Stimulated activated CD8-positive, alpha-beta memory T cell treated with anti-CD3 and anti-CD28 coated beads, Interleukin-7, amount 100 ng/mL, for 1 hour (primary cell): ENCODE measurements at places on chromosomes 3 and 15.

DNA sequence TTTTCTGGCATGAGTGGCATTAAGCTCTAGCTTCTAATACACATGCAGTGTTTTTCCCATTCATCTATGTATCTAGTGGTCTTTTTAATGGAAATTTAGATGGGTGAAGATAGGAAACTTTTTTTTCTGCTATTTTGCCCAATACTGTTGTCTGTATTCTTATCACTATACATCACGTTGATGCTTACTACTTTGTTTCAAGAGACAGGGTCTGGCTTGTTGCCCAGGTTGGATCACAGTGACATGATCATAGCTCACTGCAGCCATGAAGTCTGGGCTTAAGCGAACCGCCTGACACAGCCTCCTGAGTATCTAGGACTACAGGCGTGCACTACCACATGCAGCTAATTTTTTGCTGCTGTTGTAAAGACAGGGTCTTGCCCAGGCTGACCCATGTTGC is 84.6 kb downstream of the PEAK1 start:
- DNase-seq: no peak

DNA sequence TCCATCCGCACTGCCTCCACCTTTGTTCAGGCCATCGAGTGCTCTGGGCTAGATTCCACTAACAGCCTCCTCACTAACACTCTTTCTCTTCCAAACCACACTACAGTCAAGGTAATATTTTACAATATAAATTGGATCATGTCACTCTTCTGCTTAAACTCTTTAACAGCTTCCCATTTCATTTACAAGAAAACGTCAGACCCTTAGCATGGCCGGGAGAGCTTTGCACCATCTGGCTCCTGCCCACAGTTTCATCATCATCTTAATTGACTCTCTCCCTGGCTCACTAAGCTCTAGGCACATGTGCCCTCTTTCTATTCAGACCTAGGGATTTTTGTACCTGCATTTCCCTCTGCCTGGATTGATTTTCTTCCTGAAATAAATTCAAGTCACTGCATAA is 354.7 kb downstream of the FGF12 start:
- DNase-seq: no peak

GRCh38 chr3:171320750-171321558 is 139.3 kb downstream of the TNIK start:
- no peak for DNase-seq

DNA sequence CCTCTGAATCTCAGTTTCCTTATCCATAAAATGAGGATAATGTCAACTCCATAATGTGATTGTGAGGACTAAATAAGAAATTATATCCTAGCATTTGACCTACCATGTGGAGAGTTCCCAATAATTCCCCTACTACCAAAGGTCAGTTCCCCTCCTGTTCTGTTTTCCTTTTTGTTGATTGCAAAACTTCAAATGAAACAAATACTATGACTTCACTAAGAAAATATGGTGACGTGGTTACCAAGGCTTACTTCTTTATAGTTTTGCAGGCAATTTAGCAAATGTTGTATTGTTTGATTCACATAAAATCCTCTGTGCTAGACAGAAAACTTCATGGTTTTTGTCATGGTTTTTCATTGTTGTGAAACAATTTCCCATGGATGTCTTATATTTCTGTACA is 153.8 kb upstream of the RORA start:
- no peak for DNase-seq

GRCh38 chr15:49038382-49038781 is 7.9 kb downstream of the SECISBP2L start:
- DNase-seq: no peak

DNA sequence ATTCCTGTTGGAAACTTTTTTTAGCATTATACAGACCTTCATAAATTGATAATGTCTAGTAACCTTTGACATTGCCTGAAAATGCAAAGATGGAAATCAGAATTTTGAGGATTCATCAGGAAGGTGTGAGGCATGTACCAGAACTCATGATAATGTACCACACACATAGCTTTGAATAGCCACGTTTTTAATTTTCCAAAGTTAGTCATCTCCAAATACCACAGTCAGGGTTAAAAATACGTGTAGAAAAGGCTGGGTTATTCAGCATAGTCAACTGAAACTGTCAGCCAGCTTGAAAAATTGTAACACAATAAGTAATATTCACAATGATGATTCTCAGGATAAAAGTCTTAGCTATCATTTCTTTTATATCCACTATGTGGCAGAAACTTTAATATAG is 102.0 kb upstream of the THRB start:
- DNase-seq: no peak

GRCh38 chr3:139130390-139131140 is 85.9 kb upstream of the PRR23C start:
- DNase-seq: no peak

- DNase-seq: no peak
Observed at GRCh38 chr3:25658836-25659235, 5.9 kb downstream of the TOP2B start.

GRCh38 chr3:134697830-134698689 is 47.2 kb upstream of the KY start:
- no peak for DNase-seq

- DNase-seq: no peak
Observed at GRCh38 chr3:115081444-115081843, 65.6 kb downstream of the ZBTB20 start.

DNA sequence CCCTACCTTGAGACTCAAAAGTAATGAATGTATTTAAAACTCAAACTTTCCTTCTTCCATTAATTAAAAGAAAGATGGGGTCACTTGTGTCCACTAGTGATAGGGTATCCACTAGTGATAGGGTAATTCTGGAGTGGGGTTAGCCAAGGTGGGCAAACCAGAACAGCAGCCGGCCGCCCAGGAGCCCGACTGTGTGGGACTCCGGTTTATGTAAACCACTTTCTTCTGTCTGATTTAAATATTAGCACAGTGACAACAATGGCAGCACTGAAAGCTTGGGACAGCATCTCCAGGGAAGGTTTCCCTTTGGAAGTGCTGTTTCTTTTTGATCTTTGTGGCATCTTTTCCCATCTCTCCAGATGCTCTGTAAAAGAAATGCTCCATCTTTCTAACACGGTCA is 722 bp downstream of the MYZAP start:
- no peak for DNase-seq

GRCh38 chr15:51799282-51800252 is 29.9 kb upstream of the TMOD3 start:
- DNase-seq: no peak

- DNase-seq: no peak
Observed at GRCh38 chr15:101543926-101544612, 54.6 kb upstream of the PCSK6 start.

DNA sequence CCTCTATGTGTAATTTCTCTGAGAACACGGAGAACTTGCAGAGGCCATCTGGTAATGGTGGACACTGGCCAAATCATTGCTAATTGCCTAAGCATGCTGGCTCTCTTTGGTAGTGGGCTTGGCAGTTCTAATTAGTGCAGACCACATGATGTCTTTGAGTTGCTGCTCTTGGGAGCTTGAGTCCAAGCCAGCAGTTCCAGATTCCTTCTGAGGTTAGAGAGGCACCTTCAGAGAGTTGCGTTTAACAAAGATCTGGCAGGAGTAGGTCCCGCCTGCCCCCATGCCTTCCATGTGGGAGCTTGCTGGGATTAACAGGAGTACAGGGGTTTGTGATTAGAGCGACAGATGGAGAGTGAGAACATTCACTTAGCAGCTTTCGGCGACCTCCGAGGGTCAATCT is 449.0 kb upstream of the LMCD1 start:
- no peak for DNase-seq
